ENCODE measurements at places on chromosomes 5 and 9.

DNA sequence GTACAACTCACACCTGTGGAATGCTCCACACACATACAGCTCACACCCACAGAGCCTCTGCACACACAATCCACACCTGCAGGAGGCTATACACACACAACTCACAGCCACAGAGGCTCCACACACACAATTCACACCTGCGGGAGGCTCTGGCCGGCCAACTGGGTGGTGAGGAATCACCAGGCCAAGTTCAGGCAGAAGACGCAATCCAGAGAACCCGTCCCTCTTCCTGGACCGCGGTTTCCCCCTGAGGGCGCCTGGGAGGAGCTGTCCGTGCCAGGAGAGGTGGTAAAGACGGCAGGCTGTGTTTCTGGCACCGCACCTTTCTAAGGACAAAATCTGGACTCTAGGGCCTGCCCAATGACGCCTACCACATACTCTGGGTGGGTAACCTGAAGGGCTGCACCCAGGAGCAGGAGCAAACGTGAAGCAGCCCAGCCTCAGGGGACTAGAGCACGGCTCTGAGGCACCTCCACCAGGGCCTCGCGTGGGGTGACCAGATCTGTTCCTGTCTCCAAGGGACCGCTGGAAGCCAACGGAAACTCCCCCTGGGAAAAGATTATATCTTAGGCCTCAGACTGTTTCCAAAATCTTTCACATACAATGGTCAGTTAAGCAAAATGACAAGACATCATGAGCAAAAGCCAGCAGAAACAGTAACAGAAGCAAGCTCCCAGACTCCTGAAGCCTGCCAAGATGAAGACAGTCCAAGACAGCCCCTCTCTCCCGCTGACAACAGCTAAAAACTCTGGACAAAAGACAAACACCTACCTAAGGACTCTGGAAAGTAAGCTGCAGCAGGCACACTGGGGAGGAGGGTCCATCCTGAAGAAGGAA is 16.9 kb downstream of the CAMSAP1 start:
- DNase-seq = no peak

DNA sequence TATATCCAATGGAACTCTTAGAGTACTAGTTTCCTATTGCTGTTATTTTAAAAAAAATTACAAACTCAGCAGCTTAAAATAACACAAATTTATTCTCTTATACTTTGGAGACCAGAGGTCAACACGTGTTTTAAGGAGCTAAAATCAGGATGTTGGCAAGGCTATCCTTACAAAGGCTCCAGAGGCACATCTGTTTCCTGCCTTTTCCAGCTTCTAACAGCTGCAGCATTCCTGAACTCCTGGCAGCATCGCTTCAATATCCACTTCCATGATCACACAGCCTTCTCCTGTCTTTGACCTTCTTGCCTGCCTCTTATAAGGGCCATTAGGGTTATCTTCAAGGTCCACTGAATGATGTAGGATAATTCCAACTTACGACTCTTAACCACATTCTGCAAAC is 92.2 kb upstream of the CCNG1 start:
- no peak for DNase-seq

GRCh38 chr5:177404641-177405179 is 4.2 kb upstream of the PFN3 start:
- no peak for DNase-seq

- DNase-seq = no peak
These were observed 6.3 kb downstream of the SLC35D2 start for GRCh38 chr9:96376891-96377874.

DNA sequence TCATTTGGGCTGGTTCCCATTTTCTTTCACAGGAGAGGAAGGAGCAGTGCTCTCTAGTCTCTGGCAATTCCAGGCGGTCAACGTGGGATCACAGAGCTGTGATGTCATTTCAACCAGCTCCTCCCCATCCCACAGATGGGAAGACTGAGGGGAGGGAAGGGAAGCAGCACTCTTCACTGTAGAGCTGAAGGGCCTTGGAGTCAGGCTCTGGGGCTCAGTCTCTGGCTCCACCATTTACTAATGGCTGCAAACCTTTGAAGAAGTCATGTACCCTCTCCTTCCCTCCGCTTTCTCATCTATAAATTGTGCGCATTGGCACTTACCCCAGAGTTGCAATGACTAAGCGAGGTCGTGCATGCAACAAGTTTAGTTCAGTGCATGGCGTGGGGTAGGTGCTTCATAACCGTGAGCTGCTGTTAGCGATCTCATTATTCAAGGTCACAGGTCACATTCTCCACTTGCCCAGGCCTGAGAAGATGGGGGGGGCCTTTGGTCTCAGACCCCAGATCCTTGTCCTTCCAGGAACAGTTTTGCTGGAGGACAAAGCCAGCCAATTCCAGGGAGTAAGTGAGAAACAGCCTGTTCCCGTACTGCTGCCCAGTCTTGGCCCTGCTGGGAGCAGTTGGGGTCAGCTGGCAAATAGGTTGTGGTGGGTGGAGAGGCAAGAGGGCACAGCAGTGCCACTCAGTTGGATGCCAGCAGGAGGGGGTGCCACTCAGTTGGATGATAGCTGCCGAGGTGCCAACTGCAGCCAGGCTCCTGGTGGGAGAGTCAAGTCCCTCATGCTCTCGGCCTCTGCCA is 136.7 kb downstream of the RGS3 start:
- no peak for DNase-seq

GRCh38 chr9:137506274-137506673 is 43.9 kb downstream of the PNPLA7 start:
- DNase-seq = no peak

DNA sequence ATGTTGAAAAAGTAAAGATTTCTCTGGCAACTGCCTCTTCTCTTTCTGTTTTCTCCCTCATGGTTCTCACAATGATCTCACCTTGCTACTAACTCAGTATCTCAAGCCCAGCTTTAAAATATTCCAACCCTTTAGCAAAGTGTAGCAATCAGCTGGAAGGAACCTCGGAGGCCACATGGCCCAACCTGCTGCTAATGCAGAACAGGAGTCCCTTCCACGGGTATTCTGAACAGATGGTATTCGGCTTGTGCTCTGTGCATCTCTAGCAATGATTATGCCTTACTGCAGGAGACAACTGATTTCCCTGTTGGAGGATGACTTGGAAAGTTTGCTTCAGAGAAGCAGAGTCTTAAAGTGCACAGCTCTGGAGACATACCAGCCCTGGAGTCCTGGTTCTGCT is 151.8 kb upstream of the PPP1R2B start:
- no peak for DNase-seq

- no peak for DNase-seq
These were observed 411.4 kb downstream of the KCTD16 start for GRCh38 chr5:144582066-144582465.

- no peak for DNase-seq
These were observed 400.3 kb downstream of the ARHGEF28 start for GRCh38 chr5:74026310-74026709.

GRCh38 chr9:106800701-106801270 is 62.2 kb upstream of the ZNF462 start:
- DNase-seq = no peak

DNA sequence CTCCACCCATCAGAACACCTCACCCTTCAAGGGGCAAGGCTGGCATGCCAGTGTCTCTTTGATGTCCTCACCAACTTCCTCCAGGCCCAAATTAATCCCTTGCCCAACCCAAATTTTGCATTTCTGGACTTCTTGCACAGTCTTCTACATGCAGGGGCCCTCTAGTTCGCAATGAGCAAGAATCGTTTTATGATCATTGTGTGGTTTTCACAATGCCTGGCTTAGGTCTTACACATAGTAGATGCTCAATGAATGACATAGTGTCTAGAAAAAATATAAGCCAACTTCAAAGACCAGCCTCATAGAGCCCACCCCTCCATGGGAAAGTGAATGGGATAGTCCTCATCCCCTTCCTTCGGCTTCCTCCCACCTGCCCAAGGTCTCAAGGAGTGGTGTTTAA is 9.8 kb upstream of the ESM1 start:
- no peak for DNase-seq

DNA sequence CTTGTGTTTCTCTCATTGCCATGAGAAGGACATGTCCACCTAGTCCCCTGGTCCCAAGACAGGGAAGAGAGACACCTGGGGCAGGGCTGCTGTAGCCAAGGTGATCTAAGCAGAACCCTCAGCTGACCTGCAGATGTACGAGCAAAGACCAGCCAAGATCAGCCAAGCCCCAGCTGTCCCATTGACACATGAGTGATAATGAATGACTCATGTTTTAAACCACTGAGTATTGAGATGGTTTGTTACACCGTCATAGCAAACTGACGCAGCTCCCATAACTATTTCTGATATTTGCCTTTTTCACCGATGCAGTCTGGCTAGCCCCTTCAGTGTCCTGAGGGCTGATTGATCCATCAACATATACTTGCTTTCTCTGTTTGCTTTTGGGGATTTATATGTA is 6.7 kb downstream of the OR1K1 start:
- DNase-seq = no peak

DNA sequence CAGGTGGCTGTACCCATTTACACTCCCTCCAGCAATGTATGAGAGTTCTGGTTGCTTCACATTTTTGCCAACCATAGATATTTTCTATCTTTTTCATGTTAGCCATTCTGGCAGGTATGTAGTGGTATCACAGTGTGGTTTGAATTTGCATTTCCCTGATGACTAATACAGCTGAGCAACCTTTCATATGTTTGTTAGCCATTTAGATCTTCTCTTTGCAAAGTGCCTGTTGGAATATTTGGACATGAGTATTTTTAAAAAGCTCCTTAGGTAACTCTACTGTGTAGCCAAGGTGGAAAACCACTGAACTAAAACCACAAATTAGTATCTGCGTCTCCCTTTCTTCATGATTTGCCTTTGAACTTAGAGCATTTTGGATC is 31.9 kb downstream of the IRF1 start:
- no peak for DNase-seq

GRCh38 chr9:89690334-89690912 is 85.6 kb downstream of the GADD45G start:
- DNase-seq = no peak

- no peak for DNase-seq
These were observed 15.7 kb downstream of the FAM151B start for GRCh38 chr5:80503641-80504040.

DNA sequence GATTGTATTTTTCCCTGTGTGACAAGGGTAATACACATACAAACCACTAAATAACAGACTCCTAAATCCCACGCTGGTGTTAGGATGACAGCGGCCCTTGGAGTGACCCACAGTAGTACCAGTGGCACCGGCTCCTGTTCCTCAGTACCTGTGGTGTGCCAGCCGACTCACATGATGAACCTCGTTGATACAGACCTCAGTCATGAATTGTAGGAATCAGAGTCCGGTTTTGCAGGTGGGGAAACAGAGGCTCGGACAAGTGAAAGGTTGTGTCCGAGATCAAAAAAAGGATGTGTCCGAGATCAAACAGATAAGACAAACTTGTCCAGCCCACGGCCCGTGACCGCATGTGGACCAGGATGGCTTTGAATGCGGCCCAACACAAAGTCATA is 78.0 kb downstream of the AMBP start:
- no peak for DNase-seq

DNA sequence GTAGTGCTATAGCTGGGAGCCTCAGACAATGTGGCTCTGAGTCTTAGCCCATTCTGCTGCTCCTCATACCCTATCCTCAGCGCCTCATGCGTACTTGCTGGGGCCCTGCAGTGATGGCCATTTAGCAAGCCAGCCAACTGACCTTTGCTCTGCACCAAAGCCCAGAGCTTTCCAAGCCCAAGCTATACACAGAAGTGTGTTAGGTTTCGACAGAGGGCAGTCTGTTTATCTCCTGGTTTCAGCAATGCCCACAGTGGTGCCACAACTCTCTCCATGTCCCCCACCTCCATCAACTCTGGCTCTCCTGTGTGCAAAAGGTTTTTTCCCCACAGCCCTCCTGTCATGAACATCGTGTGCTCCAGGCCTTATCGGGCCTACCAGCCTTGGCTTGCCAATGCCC is 16.9 kb downstream of the GNG10 start:
- DNase-seq = no peak

GRCh38 chr5:138944527-138945322 is 69.6 kb upstream of the LRRTM2 start:
- DNase-seq = no peak

GRCh38 chr9:104915753-104916152 is 12.2 kb downstream of the ABCA1 start:
- DNase-seq = no peak

GRCh38 chr9:130437011-130437789 is 7.6 kb upstream of the ASS1 start:
- DNase-seq = no peak

DNA sequence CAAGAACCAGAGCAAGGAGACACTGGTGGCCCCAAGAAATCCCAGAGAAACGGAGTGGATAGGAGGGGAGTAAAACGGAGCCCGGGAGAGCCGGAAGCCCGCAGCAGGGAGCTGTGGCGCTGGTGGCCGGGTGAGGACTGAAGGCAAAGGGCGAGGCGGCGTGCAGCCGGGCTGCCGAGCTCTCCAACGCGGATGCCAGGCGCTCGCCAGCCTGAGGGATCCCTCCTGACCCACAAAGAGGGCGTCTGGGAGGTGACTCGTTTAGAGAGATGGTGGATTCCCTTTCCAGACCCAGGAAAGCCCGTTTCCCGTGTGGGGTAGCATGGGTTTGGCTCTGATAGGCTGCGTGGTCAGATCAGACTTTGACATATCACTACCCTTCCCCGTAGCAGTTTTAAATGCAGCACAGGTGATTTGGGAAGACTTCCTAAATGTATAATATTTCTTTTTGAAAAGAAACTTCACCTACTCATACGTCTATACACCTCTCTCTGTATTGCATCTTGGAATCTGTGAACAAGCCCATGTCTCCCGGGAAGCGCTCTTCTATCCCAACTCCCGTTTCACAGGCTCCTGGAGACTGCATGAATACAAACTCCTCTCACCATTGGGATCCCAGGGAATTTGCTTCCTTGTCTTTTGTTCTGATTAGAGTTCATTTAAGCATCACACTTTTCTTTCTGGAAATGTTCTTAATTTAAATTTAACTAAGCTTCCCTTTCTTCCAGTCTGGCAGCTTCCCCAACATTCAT is 158.1 kb downstream of the C9orf152 start:
- DNase-seq = no peak

DNA sequence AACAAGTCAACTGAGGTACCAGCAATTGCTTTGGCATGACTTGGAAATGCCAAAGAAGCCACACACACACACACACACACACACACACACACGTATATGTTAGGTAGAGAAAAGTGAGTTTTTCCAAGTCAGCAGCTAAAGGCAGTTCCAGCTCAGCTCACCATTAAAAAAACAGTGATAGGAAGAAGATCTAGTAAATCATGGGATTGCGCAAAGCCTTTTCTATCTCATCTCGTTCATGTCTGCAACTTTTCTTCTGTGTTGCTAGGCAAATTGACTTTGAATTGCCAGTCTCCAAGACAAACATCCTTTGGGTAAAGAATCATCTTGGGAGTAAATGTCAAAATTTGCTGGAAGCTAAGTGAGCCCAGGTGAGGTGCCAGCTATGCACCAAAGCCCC is 500.1 kb downstream of the ENC1 start:
- DNase-seq = no peak

- DNase-seq = no peak
These were observed 82.0 kb downstream of the UGCG start for GRCh38 chr9:111978616-111979015.

DNA sequence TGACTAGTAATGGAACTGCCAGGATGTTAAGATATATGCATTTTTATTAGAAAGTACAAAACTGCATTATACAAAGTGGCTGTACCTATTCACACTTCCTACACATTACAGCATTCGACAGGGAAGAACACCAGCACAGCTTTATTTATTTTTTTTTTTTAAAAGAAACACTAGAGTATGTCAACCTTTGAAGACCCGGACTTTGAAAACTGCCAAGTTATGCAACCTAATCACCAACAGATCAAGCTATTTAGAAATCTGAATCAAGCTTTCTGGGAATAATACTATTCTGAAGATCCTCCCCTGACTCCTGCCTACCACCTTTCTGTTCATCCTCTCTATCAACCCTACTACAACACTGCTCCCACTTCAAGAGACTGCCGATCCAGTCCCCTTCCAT is 4.5 kb downstream of the GEMIN5 start:
- DNase-seq = no peak

Data from stimulated activated CD8-positive, alpha-beta memory T cell treated with anti-CD3 and anti-CD28 coated beads, Interleukin-2, amount 100 ng/mL, for 48 hours (primary cell).